Fibroblast of lung (primary cell): ENCODE measurements at places on chromosomes 12 and 14.

DNA sequence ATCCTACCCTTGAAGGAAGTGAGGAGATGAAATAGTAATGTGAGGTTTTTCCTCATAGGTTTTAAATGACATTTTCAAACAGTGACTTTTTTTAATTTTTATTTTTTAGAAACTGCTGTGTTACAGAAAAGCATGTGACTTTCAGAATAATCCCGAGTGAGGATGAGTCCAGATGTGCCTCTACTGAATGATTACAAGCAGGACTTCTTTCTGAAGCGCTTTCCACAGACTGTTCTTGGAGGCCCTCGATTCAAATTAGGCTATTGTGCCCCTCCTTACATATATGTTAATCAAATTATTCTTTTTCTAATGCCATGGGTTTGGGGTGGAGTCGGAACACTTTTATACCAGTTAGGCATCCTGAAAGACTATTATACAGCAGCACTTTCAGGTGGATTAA, 15.8 kb downstream of the PCNX4 start:
- DNase-seq, result no peak

- no peak for DNase-seq
These were observed 226.1 kb downstream of the ITPR2 start for GRCh38 chr12:26606911-26607310.

- DNase-seq, result no peak
These were observed 223.9 kb downstream of the PTPRO start for GRCh38 chr12:15546102-15546701.

- DNase-seq, result no peak
These were observed 38.8 kb downstream of the CCNK start for GRCh38 chr14:99519931-99520421.
